Activated T-helper 1 cell treated with anti-CD3 and anti-CD28 coated beads, Interleukin-2, amount 50 U/mL, for 16 hours (primary cell): ENCODE measurements at places on chromosomes 7 and 10.

DNA sequence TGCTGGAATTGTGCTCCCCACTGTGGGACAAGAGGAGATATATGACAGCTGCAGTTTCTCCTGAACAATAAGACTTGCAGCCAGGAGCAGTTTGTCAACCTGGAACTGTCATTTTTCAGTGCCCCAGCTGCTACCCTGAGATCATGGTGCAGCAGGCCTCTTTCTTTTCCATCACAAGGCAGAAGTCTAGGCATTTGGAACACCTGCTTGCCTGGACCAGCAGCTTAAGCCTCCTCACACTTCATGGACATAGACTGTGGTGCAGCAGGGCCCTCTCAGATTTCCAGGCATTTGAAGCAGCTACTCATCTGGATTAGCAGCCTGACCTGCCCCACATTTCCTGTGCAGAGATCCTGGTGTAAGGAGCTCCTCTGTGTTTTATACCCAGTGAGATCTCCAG lies 450.7 kb upstream of the TEX47 start:
- DNase-seq: no peak

DNA sequence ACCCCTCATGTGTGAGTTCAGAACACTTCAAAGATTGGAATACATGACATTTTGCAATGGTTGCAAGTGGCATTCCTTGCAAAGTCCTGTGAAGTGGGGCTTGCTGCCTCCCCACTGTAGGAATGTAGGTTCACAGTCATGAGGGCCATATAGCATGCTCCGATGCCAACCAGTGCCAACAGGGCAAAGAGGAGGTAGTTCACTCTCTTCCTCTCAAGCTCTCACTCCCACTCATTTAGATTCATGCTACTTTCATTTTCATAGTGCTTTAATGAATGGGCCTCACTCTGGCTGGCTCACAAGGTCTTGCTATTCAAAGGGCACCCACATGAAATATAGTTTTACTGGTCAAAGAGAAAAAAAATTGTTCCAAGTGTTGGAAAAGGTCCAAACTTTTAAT lies 169.9 kb upstream of the AOAH start:
- no peak for DNase-seq

DNA sequence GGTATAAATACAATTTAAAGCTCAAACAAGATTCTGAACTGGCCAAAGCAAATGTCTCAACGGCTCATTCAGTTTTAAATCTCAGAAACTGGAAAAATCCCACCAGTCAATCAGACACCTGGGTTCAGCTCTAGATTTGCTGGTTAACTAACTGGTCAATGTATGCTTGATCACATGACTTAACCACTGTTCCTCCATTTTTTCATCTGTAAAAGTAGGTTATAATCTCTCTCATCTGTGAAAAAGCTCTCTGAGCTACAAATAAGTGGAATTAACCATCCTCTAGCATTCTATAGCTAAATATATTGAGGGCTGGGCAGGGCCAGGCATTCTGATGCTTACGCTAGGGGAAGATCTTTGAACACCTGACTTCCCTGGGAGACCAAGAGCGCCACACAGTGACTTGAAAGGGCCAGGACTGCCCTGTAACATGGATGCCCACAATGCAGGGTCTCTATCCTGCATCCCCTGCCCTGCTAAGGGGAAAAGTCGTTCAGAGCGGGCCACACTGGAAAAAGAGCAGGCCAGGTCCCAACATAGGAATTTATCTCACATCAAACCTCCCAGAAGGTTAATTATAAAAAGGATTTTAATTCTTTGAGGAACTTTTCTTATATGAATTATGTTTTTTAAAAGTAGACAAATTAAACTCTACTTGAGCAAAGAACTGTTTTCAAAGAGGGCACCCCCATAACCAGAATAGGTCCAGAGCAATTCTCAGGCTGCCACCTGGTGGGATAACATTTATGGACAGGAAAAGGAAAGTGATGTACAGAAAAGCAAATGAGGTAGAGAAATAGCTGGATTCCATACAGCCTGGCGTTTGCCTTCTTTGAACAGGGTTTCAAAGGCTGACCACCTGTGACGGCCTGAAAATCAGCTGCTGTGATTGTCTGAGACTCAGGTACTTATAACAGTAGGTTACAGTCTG lies 1.8 kb downstream of the RP9 start:
- DNase-seq: no peak

- no peak for DNase-seq
These were observed 27.7 kb upstream of the VAX1 start for GRCh38 chr10:117165538-117166417.

- no peak for DNase-seq
These were observed 92.9 kb downstream of the CPED1 start for GRCh38 chr7:121081327-121081936.

DNA sequence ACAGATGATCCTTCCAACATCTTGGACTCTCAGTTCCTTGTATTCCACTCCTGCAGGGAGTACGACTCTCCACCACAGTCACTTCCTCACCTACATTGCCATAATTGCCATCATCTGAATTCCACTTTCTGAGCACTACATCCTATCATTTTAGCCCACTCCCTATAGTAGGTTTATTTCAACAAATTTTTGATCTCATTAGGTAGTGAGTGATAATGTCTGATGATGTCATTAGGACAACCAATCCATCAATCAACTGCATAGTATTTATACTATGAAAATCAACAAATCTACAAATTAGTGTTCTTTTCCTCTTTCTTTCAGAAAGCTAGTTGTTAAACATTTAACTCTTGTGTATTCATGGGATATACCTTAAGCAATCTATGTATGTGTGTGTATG lies 13.7 kb upstream of the TRA2A start:
- DNase-seq: no peak

DNA sequence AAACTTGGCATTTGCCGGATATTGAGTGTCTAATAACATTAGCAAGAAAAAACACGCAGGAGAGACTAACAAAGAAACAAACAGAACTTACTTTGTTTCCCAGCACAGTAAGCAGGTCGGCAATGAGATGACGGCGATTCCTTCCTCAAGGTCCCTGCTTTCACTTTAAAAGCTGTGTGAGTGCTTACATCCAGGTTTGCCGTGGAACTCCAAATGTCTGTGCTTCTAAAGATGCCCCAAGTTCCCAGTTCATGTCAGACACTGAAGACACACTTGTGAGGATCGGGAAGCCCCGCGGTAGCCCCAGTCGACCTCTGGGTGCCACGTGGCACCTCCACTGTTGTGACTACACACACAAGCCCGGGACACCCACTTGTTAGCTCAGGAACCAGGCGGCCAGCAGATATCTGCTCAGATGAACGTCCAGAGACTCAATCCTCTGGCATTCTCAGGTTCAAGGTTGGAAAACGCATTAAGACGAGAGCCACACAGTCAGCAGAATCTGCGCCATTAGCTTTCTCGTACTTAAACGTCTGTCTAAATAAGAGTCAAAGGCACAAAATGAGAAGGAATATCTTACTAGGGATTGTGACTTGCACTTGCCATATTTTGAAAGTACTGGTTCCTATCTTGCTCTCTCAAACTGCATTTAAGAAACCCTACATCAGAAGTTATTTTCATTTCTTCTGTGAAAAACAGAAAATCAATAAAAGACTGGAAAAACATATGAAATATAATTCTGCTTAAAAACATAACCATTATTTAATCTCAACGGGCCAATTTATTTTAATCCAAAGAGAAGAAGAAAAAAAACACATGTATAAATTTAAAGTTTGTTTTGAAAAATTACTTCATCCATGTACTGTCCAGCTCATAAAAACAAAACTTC lies 207.6 kb upstream of the KLF14 start:
- no peak for DNase-seq

GRCh38 chr10:100803492-100803891 lies 58.1 kb downstream of the PAX2 start:
- DNase-seq: no peak

DNA sequence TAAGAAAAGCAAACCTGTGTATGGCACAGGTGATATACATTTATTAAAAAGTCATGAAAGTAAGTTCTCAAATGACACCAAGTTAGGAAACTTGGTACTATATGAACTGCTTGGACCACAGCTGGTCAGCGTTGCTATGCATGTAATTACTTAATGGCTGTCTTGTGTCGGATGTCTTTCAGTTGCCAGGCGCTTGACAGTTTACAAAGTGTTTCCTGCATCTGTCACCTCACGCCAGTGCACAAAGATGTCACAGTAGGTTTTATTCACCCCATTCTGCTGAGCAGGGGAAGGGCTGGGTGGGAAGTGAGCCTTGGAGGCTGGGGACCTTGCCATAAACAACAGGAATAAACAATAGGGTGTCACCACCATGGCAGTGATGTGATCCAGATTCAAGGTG lies 35.8 kb downstream of the ADAM12 start:
- DNase-seq: no peak

- DNase-seq: no peak
These were observed 57.4 kb downstream of the CAV1 start for GRCh38 chr7:116582164-116582732.

- DNase-seq: no peak
These were observed 869 bp downstream of the PSAP start for GRCh38 chr10:71850021-71850742.

- no peak for DNase-seq
These were observed 31.8 kb downstream of the CNNM1 start for GRCh38 chr10:99360934-99361333.

- DNase-seq: no peak
These were observed 38.8 kb upstream of the CACUL1 start for GRCh38 chr10:118793545-118793944.

GRCh38 chr10:123743441-123744223 lies 77.5 kb downstream of the GPR26 start:
- no peak for DNase-seq

DNA sequence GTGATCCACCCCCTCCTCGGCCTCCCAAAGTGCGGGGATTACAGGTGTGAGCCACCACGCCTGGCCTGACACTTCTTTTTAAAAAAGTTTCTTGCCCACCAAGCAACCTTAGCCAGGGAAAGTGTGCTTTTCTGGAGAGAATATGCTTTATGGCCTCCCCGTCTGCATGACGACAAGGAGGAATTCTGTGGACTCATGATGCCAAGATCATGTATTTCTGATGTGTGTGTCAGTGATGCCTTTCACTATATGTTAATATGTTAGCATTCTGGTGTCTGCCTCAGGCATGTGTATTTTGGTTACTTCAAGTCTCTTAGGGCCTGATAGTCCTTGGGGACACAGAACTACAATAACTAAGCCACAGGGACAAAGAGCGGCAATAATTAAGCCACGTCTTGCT lies 2.1 kb downstream of the PDSS1 start:
- DNase-seq: no peak

GRCh38 chr10:97686301-97686961 lies 610 bp downstream of the AVPI1 start:
- no peak for DNase-seq

GRCh38 chr10:24866604-24867583 lies 85.5 kb downstream of the PRTFDC1 start:
- no peak for DNase-seq

GRCh38 chr7:75033064-75033463 lies 40.5 kb downstream of the RCC1L start:
- no peak for DNase-seq

DNA sequence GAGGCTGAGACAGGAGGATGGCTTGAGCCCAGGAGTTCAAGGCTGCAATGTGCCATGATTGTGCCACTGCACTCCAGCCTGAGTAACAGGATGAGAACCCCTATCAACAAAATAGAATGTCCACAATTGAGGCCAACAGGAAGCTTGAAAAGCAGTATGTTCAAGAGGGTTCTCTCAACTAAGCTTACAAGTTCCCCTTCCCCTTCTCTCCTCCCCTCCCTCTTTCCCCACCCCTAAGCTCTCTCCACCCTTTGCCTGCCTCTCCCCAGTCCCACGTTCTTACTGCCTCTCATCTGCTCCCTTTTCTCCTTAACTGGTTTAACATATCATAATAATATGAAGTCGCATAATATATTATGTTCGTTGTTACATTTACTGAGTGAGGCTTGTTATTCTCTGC lies 35.4 kb downstream of the KIAA1549 start:
- DNase-seq: no peak

- DNase-seq: no peak
These were observed 228.1 kb upstream of the PFKP start for GRCh38 chr10:2839081-2839725.

- DNase-seq: no peak
These were observed 57.5 kb upstream of the CREB5 start for GRCh38 chr7:28354601-28355402.

GRCh38 chr10:48444861-48445841 lies 138.7 kb downstream of the MAPK8 start:
- DNase-seq: no peak

- no peak for DNase-seq
These were observed 48.1 kb upstream of the TAS2R16 start for GRCh38 chr7:123043642-123044041.

GRCh38 chr7:4871930-4872675 lies 10.3 kb upstream of the PAPOLB start:
- DNase-seq: no peak

- DNase-seq: no peak
These were observed 44.9 kb downstream of the BAMBI start for GRCh38 chr10:28722065-28722803.

- DNase-seq: no peak
These were observed 21.9 kb upstream of the GDF10 start for GRCh38 chr10:47278152-47278473.

DNA sequence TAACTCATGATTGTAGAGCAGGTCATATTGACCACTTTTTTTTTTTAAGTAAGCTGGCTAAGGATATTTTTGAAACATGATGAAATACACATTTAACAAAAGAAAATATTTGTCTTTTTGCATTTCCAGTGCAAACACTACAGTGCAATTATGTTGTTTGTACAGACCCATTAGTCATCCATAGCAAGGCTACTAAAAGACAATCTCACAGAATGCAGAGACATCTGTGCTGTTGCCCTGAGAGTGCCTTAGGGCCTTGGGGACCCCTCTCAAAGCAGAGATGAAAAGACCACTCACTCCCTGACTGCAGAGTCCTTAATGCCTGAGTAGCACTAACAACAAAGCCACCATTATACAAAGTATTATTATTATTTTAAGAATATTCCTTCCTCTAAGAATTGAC lies 104.5 kb downstream of the NRCAM start:
- no peak for DNase-seq

DNA sequence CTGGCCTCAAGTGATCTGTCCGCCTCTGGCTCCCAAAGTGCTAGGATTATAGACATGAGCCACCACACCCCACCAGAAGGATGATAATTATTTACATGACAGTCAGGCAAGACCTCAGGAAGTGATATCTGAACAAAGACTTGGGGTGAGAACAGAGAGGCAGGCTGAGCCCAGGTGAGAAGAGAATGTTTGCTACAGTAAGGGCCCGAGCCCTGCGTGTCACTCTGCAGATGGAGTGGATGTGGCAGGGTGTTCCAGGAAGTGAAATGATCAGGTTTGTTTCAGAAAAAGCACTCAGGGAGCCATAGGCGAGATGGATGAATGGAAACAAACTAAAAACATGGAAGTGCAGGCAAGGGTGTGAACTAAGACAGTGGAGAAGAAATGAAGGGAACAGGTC lies 22.2 kb downstream of the SFMBT2 start:
- no peak for DNase-seq
